Left lung (tissue), 14 donors: ENCODE measurements at places on chromosomes 1 and 21. TPM values are rescaled to one million over a fixed set of nuclear protein-coding genes. Genes with fewer than 3 reads are reported as not detected.

- no peaks in the 10 kb centered on the region for H3K36me3 ChIP-seq
- H3K4me3 ChIP-seq = no peak overlapping the region
- H3K4me1 ChIP-seq = no peaks in the 10 kb centered on the region
- DNase-seq = no peak
- H3K27ac ChIP-seq = no peak overlapping the region
Measured at GRCh38 chr1:176959191-176959820, 205.2 kb downstream of the ASTN1 start.

F5 gene
- total RNA-seq = 0.90 TPM

DNA sequence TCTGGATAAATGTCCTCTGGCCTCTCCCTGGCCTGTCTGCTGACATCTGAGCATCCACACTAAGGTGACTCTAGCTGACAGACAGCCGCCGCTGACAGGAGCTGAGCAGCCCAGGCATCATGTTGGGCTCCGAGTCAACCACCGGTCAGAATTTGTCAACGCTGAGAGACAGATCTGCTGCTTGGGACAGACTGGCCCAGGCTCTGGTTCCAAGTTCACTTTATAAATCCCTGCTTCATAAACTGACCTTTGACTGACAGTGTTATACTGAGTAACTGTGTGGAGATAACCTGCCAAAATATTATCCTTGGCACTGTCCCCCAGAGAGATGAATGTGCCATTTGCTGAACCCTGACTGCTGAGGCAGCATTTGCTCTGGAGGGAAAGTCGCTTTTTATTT lies 616.7 kb downstream of the NPHP4 start:
- no peak overlapping the region for H3K27ac ChIP-seq
- DNase-seq = no peak
- H3K4me3 ChIP-seq = no peak overlapping the region
- H3K27me3 ChIP-seq = no peaks in the 10 kb centered on the region
- H3K36me3 ChIP-seq = no peaks in the 10 kb centered on the region

NEGR1 gene
- total RNA-seq = 3.7 TPM

DNA sequence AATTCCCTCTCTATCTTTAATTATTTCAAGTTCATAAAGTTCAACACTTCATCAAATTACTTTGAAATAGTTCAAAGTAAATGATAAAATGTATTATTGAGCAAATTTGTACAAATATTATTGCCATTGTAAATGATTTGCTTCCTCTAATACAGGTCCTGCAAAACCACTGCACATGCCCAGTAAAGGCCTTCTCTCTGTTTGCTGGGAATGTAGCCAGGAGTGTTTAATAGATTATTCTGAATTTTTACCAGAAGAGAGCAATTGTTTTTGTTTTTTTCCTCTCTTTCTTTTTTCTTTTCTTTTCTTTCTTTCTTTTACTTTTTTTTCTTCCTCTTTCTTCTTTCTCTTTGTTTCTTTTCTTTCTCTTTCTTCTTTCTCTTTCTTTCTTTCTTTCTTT lies 486.3 kb downstream of the PTBP2 start:
- no peak for DNase-seq
- H3K4me3 ChIP-seq = no peak overlapping the region
- H3K27ac ChIP-seq = no peak overlapping the region

- no peak overlapping the region for H3K27ac ChIP-seq
- peaks cover 32% of the 10 kb centered on the region for H3K27me3 ChIP-seq
- no peak for DNase-seq
- H3K4me3 ChIP-seq = no peak overlapping the region
- H3K36me3 ChIP-seq = no peaks in the 10 kb centered on the region
- peaks cover 7% of the 10 kb centered on the region for H3K4me1 ChIP-seq
Measured at GRCh38 chr1:13590486-13590885, 6.9 kb downstream of the PDPN start.

DNA sequence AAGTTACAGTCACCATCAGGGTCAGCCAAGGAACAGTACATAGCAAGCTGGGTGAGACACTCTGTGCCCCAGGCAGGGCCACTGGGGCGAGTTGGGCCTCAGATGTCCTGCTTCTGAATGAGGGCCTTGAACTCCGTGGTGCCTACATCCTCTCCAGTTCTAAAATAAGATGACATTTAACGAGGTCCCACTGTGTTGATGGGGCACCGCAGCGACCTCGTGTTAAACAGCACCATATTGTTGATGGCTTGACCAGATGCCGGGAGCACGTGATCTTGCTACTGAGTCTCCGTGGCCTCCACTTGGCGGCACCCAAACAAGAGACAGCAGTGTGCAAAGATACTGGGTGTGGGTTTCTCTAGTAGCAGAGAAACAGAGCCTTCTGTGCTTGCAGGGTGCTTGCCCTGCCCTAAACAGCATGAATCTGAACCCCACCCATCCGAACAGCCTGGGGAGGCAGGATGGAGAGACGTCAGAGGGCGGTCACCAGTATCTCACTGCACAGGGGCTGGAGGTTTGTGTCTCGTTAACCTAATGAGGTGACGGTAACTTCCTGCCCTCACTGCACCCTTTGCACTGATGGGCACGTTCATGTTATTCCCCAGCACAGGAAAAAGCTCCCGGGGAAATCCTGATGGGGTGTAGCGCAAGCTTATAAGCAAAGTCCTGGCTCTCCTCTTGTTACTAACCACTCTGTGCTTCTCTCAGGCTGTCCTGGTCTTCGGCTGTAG lies 324.4 kb downstream of the AJAP1 start:
- H3K4me1 ChIP-seq = no peaks in the 10 kb centered on the region
- no peaks in the 10 kb centered on the region for H3K27me3 ChIP-seq
- no peak overlapping the region for H3K4me3 ChIP-seq
- H3K27ac ChIP-seq = no peak overlapping the region
- H3K36me3 ChIP-seq = no peaks in the 10 kb centered on the region

ANKRD13C gene
- total RNA-seq = 19.1 TPM

DNA sequence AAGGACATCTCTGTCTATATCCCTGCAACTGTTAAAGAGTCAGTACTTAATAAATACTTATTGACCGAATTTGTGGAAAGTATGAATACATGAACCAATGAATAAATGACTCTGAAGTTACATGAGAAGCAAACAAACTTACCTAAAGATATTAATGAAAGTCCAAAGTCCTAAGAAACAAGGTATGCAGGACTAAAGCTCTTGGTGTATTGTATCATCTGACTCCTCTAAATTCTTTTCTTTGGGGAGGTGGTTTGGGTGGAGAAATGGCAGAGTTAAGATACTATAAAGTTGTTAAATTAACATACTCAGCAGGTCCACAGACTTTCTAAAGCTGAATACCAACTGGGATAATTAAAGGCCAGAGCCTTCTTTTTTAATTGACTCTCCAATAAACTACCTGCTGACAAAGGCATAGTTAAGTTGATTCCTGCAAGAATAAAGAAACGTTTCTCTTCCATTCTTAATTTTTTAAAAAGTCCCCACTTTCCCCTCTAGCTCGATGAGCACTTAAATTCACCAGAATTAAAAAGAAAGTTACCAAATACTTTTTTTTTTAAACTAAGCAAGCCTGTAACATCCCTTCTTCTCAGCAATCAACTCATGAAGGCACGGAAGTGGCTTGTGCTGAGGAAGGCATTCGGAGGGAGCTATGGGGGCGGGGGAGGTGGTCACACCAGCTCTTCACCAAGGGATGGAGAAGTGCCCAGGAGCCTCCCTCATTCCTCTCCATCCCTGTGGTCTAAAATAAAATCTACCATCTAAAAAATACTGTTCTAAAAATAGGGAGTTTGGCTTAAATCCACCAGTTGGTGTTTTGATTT lies 61.1 kb downstream of the GADD45A start:
- H3K27me3 ChIP-seq = no peaks in the 10 kb centered on the region
- peaks cover 28% of the 10 kb centered on the region for H3K4me1 ChIP-seq
- no peak for DNase-seq
- H3K4me3 ChIP-seq = no peak overlapping the region
- no peaks in the 10 kb centered on the region for H3K36me3 ChIP-seq

DNA sequence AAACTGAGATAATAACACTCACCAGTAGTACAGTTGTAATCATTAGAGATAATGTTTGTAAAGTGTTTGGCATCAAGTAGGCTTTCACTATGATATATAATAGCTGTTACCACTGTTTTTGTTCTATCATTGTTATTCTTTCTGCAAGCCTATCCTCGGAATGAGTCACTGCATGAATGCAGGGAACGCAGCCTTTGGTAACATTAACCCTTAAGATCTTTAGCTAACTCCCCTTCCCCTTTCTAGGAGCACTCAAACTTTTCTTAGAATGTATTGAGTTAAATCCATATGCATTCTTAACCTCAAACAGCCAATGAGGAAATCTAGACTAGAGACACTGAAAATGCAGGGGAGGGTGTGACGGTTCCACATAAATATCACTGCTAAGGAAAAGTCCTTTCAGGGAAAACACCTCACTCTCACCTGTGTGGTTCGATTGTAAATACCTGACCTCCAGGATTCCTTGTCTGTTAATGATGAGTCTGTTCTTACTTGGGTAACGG lies 467.3 kb downstream of the SETD4 start:
- no peaks in the 10 kb centered on the region for H3K4me1 ChIP-seq
- no peak overlapping the region for H3K27ac ChIP-seq
- H3K27me3 ChIP-seq = no peaks in the 10 kb centered on the region
- no peak for DNase-seq

OVAAL gene
- total RNA-seq = not detected

ZBTB7B gene
- total RNA-seq = 104 TPM

DNA sequence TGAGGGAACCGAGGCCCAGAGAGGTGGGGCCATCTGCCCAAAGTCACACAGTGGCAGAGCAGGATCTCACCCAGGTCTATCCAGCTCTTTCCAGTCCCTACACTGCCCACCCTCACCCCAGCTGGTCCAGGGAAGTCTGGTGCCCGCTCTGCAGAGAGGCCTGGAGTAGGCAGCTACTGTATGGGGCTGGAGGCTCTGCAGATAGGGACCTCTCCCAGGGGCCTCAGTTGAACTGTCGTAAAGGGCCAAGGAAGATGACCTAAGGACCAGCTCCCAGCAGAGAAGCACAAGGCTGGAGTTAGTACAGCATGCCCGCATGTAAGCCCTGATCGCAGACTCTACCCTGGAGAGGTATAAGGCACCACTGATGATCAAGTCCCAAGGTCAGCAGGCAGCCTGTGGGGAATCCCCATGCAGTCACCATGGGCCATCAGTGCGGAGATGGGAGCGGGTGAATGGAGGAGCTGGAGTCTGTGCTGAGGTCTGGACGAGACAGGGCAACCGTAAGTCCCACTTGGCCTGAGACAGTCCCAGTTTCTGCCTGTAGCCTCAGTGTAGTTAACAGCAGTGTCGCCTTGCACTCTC lies 320.2 kb downstream of the MATN1 start:
- no peak for DNase-seq
- no peak overlapping the region for H3K27ac ChIP-seq
- H3K4me3 ChIP-seq = no peak overlapping the region
- H3K27me3 ChIP-seq = peaks cover 17% of the 10 kb centered on the region

DNA sequence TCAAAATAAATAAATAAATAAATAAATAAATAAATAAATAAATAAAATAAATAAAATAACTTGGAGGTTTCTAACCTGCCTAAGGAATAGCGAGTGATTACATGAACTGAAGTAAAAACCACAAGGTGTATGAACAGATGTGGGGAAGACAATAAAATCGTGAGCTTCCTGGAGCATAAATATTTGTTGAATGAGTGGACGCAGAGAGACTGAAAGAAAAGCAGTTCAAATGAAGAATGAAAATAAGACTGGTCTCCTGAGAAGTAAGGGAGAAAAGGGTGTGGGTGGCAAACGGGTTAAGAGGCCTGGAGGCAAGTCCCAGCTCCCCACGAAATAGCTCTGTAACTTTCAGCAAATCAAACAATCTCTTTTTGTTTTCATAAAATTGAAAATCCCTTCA lies 33.6 kb downstream of the CHML start:
- H3K4me3 ChIP-seq = no peak overlapping the region
- peaks cover 29% of the 10 kb centered on the region for H3K4me1 ChIP-seq
- DNase-seq = no peak
- no peak overlapping the region for H3K27ac ChIP-seq
- H3K36me3 ChIP-seq = no peaks in the 10 kb centered on the region

DNA sequence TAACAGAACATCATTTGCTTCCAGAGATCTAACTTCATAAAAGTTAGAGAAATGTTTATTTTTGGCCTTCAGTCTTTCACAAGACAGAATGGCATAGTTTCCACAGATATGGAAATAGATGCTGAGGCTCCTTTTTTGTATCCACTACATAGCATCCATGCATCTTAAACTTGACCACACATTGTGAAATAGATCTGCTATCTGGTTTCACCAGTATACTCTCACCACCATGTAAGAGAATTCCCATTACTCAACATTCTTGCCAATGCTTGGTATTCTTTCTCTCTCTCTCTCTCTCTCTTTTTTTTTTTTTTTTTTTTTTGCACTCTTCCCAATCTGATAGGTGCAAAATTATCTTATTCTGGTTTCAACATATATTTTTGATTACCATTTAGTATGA lies 52.1 kb upstream of the PRMT6 start:
- no peak overlapping the region for H3K27ac ChIP-seq
- no peak for DNase-seq
- no peaks in the 10 kb centered on the region for H3K4me1 ChIP-seq
- H3K27me3 ChIP-seq = no peaks in the 10 kb centered on the region

PTPN7 gene
- 2.7 TPM for total RNA-seq

- H3K27me3 ChIP-seq = no peaks in the 10 kb centered on the region
- H3K4me3 ChIP-seq = no peak overlapping the region
- no peaks in the 10 kb centered on the region for H3K4me1 ChIP-seq
- H3K36me3 ChIP-seq = no peaks in the 10 kb centered on the region
Measured at GRCh38 chr1:14706631-14707030, 108.1 kb downstream of the KAZN start.

DNA sequence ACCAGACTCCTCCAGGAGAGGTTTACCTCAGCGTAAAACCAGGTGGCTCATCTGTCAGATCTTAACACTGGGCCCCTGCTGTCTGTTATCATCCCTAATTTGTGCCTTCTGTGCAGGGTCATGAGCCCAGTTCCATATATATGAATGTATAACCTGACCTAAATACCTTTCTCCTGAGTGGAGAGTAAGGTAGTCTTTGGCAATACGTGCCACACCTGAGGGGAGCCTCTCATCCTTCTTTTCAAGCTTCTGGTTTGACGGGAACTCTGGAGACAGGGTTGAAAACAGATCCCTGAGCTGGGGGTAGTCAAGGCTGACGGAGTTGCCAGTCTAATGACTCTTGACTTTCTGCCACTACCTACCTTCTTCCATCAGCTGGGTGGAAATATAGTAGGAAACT lies 4.1 kb downstream of the SFT2D2 start:
- no peak overlapping the region for H3K27ac ChIP-seq
- no peak overlapping the region for H3K4me3 ChIP-seq
- peaks cover 12% of the 10 kb centered on the region for H3K4me1 ChIP-seq
- peaks cover 48% of the 10 kb centered on the region for H3K36me3 ChIP-seq
- no peaks in the 10 kb centered on the region for H3K27me3 ChIP-seq
- DNase-seq = no peak

DNA sequence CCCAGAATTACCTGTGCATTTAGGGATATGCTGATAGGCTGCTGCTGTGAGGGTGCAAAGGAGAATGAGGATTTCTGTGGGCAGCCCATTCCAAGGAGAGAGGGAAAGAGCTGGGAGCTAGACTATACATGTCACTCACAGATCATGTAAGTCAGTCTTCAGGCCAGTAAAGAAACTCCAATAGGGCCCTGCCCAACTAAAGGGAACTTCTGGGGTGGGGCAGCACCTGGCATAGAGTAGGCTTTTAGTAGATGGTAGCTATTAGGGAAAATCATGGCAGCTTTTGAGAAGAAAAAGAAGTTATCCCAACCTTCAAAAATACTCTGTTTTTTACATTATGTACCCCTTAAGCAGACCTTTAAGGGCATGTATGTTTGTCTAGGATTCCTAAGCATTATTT lies 89.6 kb downstream of the ST6GALNAC3 start:
- H3K27ac ChIP-seq = no peak overlapping the region
- H3K27me3 ChIP-seq = no peaks in the 10 kb centered on the region
- no peaks in the 10 kb centered on the region for H3K4me1 ChIP-seq
- no peaks in the 10 kb centered on the region for H3K36me3 ChIP-seq
